Activated CD8-positive, alpha-beta memory T cell treated with anti-CD3 and anti-CD28 coated beads for 4 hours (primary cell): ENCODE measurements at places on chromosomes 7 and 10.

DNA sequence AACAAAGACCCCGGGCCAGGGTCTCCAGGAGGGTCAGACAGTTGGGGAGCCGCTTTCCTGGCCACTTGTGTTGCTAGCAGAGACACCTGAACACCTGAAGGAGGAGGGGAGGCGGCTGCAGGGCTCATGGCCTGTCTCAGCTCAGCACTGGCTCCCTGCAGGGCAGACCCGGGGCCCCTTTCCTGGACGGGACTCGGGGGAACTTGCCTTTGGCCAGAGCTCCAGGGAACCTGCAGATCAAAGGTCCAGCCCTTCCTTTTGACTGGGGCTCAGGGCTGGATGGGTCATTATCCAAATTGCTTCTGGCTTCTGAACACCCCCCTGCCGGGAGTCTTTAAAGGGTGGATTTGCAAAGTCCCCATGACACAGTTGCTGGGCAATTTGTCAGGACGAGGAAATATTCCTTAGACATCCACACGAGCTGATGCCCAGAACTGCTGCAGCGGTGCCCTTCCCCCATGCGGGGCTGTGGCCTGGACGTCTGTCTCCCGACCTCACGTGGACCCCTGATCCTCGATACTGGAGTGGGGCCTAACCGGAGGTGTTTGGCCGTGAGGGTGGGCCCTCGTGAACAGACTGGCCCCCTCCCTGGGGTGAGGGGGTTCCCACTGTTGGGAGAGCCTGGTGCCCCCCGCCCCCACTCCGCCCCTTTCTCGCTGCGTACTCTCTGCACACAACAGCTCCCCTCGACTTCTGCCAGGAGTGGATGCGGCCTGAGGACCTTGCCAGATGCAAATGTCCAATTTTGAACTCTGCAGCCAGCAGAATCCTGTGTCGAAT lies 194.3 kb downstream of the ELFN1 start:
- no peak for DNase-seq

GRCh38 chr7:85014936-85015660 lies 171.8 kb downstream of the SEMA3D start:
- DNase-seq, result no peak

DNA sequence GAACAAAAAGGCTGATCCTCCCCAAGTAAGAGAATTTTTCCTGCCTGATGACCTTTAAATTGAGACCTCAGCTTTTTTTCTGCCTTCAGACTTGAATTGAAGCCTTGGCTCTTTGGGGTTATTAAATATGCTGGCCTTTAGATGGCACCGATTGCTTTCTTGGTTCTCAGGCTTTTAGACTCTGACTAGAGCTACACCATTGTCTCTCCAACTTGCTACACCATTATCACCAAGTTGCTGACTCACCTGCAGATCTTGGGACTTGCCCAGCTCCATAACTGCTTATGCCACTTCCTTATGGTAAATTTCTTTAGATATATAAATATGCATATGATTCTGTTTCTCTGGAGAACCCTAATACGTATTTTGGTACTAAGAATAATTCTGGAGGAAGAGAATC lies 3.1 kb upstream of the ABCA13 start:
- no peak for DNase-seq

DNA sequence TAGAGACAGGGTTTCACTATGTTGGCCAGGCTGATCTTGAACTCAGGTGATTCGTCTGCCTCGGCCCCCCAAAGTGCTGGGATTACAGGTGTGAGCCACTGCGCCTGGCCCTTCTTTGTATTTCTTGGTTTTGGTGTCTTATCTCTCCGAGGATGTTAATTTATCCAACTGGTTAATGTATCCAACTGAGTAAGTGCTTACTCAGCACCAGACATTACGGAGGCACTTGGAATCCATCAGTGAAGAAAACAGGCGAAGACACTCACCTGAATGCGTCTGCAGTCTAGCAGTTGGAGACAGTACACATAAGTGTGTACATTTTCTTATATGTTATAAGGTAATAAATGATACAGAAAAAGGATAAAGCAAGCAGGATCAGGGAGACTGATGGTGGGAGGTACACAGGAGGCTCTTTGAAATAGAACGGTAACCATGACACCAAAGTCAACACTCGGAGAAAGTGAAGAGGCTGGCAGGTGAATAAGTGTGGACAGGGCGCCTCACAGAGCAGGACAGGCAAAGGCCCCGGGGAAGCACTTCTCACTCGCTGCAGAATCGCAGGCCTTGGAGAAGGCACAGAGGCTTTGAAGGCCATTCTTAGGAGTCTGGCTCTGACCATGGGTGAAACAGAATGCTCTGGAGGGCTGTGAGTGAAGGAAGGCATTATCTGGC lies 73.1 kb downstream of the LANCL2 start:
- DNase-seq, result no peak

DNA sequence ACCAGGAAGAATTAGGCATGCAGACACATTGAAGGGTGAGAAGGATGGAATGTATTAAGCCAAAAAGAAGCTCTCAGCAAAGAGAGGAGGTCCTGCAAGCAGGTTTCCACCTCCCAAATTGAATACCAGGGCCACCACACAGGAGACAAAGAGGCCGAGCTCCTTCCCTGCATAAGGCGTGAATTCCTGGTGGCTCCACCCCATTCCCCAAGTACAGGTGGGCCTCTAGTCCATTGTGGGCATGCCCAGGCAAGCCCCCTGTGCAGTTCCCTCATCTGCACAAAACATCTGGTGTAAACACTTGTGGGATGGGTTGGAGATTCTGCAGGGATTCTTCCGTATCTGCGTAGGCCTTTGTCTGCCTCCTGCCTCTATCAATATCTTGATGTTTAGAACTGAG lies 817.5 kb downstream of the NRG3 start:
- no peak for DNase-seq

DNA sequence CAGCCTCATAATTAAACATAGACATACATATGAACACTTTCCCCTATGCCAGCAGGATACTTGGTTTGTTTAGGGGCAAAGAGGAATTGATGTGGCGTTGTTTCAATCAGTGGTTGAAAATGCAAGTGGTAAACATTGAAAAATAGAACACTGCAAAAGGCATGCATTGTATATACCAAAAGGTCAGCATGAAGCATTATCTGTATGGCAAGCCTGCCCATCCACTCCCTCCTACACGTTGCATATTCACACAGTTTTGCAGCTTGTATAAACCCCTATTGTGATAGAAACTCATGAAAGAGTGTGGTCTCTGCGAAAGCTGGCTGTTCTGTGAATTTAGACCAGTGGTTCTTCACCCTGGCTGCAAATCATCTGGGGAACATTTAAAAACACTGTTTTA lies 17.1 kb downstream of the CAV1 start:
- no peak for DNase-seq
